ENCODE measurements at places on chromosomes 6 and 20.
A peak's percentile ranks its signal among the peaks of the same experiment; 100 is the strongest.

DNA sequence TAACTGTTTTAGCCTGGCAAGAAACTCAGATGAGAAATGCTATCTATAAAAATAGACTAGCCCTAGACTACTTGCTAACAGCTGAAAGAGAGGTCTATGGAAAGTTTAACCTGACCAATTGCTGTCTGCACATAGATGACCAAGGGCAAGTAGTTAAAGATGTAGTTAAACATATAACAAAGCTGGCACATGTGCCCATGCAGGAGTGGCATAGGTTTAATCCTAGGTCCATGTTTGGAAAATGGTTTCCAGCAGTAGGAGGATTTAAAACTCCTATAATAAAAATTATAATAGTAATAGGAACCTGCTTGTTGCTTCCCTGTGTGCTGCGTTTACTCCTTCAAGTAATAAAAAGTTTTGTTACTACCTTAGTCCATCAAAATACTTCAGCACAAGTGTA, 51.2 kb upstream of the ADGRF4 start:
- no peak for DNase-seq

GRCh38 chr6:166760288-166760687, 133.2 kb upstream of the RPS6KA2 start:
- DNase-seq: peak; percentile 36

DNA sequence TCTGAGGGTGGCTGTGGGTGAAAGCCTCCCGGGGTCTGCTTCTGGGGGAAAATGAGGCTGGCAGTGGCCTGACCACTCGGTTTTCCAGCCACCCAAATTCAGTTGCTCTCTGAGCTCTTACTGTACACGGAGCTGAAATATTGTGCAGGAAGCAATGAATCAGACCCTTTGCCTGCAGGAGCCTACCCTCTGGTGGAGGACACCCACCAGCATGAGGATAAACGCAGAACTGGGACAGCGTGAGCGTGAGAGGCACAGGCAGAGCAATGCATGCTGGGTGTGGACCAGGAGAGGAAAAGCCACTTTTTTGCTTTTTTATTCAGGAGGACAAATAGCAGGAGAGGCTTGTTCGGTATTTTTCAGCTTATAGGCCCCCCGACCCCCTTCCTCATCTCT, 298.0 kb downstream of the QKI start:
- DNase-seq: no peak

- no peak for DNase-seq
These were observed 503.2 kb upstream of the ID4 start for GRCh38 chr6:19333936-19334335.

DNA sequence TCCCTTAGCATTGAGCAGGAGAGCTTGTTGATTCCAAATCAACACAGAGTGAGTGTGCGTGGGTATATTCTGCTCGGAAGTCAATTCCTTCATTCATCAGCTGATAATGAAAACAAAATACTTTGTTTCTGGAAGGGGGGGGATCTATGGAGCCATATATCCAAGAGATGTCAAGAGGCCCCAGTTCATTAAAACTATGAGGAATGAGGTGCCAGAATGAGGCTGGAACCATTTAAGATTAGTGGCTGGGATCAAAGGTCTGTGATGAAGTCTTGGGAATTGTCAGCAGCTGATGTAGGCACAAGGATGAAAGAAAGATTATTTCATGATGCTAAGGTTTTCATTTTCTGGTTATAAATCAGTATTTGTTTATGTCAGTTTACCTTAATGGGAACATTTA, 30.5 kb upstream of the PLEKHG1 start:
- no peak for DNase-seq

- no peak for DNase-seq
These were observed 177.9 kb downstream of the FRK start for GRCh38 chr6:115882771-115883170.

GRCh38 chr6:146301764-146302163, 241.9 kb upstream of the RAB32 start:
- no peak for DNase-seq

DNA sequence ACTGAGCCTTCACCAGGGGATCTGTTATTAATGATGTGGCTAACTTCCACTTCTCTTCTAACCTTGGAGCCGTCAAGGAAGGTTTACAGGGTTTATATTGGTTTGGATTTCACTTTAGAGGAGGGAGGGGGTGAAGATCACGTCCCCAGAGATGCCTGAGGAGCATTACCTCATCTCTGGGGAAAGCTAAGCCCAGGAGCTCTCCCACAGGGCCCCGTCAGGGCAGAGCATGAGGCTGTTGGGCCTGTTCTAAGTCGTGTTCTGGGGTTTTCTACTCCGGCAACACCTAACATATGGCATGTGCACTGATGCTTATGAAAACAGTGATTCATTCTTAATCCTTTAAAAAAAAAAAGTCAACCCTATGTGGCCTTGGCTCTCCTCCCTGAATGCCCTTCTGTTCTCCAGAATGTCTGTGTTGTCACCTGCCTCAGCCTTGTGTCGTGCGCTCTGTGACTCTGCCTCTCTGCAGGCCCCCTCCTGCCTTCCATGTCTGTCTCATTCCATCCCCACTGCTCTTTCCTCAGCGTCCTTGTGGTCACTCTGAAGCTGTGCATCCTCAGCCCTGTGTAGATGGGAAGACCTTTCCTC, 97.4 kb upstream of the JARID2 start:
- no peak for DNase-seq

DNA sequence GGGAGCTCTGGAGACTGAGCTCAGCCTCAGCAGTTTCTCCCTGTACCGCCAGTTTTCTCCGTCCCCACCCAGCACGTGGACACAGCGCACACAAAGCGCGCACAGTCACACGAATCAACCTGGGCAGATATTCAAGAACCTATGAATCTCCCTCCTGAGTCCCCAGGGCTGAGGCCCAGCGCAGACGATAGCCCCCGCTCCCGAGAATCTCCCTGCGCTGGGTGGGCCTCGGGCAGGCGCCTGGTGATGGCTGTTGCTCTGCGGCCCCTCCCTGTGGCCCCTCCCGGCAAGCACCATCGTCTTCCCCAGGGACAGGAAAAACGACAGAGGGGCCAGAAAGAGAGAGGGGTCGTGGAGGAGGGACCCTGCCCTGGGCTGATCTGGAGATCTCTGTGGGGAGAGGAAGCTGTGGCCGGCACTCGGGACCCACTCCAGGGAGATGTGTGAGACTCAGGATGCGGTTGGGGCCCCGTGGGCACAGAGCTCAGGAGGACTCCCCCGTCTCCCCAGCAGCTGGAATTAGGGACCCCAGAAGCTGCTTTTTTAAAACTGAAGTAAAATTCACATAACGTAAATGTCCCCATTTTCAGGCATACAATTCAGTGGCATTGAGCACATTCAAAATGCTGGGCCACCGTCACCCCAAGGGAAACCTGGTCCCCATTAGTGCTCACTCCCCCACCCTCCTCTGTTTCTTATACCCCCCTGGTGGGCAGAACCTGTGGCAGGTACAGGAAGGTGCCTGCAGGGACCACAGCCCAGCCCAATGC, 330.8 kb downstream of the TAF4 start:
- no peak for DNase-seq

GRCh38 chr6:30130887-30131862, 4.8 kb upstream of the TRIM40 start:
- peak; percentile 39 for DNase-seq

DNA sequence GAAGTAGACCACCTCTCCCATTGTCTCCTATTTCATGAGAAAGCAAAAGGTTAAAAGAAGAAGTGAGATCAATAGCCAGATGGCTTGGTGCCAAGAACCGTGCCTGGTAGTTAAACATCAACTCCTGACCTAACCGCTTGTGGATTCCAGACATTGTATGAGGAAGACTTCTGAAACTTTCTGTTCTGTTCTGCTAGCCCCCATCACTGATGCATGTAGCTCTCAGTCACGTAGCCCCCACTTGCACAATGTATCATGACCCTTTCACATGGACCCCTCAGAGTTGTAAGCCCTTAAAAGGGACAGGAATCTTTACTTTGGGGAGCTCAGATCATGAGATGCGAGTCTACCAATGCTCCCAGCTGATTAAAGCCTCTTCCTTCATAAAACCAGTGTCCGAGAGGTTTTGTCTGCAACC, 301.2 kb downstream of the RNGTT start:
- DNase-seq: no peak

- no peak for DNase-seq
These were observed 86.6 kb upstream of the TOX2 start for GRCh38 chr20:43827940-43828562.

DNA sequence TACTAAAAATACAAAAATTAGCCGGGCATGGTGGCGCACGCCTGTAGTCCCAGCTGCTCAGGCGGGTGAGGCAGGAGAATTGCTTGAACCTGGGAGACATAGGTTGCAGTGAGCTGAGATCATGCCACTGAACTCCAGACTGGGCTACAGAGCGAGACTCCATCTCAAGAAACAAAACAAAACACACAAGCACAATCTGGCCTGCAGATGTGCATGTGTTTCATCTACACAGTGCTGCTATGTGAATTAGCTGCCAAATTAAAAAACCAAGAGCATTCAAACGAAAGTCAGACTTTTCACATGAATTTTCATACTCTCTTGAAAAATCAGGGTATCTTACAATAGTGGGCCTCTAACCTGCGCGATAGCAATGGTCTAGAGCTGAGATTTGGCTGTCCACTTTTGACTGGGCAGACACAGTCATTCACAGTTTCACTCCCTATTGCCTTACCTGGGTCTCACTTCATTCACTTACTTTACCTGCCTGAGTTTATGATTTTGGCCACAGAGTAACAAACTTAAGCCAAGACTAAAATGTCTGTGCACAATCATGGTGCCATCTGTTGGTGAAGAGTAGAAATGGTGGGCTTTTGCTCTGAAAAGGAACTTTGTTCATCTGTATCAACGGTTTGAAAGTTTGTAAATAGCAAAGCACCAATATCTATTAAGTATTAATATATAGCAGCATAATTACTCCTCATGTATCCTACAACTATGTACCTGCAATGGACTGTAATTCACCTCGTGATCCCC, 138.5 kb upstream of the UST start:
- DNase-seq: no peak

DNA sequence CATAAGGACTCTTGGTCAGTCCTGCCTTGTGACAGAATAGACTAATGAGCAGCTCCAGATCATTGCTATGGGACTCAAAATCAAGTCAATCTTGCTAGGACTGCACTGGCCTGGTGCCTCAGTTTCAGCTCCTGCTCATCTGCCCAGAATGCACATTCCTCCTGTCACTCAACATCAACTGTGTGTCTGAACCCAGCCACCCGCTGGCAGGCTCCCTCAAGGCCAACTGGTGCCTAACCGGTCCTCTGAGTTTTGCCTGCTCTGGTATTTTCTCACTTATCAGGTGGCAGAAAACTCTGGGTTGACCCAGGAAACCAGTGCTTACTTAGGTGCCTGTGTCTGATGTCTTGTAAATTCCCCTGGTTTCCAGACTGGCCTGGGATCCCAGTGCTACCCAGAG, 297.7 kb downstream of the DHX35 start:
- no peak for DNase-seq

GRCh38 chr6:98905759-98906158, 42.0 kb downstream of the FBXL4 start:
- DNase-seq: no peak

DNA sequence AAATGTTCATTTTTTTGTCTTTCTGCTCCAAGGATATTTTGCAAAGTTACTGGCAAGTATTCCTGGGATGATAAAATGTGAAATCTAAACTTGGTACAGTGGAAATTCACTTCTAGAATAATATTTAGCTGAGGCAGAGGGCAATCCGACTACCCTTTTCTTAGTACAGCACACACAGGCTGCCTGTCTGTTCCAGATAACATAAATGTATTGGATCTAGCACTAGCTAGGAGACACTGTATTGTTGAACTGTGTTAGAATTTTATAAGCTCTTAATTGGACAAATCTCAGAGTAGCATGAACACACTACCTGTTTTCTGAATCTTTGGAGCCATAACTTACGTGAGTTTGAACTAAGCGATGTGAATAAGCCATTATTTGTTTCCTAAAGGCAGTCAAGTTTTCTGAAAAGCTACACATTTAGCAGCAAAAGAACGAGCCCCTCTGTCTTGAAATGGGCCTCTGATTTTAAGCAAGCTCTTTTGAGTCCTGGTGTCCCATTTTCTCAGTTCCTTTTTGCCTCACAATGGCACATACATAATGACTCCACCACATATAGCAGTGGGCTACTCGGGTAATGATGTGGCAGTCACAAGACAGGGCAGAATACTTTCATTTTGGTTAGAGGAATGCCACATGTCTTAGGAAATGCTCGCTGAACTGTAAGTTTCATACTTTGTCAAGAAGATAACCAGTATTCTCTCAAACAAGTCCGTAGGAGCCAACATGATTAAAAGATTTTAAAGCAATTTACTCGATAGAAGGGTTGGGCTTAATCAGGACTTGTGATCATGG, 116.5 kb upstream of the ESR1 start:
- no peak for DNase-seq

GRCh38 chr6:36289281-36289878, 19.5 kb downstream of the PNPLA1 start:
- no peak for DNase-seq

GRCh38 chr6:1438471-1438881, 49.1 kb downstream of the FOXF2 start:
- DNase-seq: no peak

GRCh38 chr20:51757226-51757625, 11.0 kb downstream of the ATP9A start:
- no peak for DNase-seq

DNA sequence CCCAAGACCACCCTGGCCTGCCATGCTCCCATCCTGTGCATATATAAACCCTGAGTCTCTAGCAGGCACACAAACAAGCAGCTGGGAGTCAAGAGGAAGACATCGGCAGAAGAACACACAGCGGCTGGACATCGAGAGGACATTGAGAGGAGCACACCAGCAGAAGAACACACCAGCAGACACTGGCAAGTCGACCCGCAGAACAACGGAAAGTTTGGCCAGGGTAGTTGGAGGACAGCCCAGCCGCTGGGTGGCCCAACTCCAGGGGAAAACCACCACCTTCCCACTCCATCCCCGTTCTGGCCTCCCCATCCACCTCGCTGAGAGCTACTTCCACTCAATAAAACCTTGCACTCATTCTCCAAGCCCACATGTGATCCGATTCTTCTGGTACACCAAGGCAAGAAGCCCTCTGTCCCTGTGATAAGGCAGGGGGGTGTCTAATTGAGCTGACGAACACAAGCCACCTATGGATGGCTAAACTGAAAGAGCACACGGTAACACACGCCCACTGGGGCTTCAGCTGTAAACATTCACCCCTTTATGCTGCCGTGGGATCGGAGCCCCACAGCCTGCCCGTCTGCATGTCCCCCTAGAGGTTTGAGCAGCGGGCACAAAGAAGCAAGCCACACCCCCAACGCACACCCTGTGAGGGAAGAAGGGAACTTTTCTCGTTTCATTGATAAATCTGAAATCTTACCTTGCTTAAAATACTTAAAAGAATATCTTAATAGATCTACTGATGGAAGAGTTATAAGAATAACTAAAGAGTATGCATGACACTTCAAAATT, 13.8 kb downstream of the TMX4 start:
- no peak for DNase-seq

Data from stimulated activated CD8-positive, alpha-beta memory T cell treated with anti-CD3 and anti-CD28 coated beads, Interleukin-4, amount 100 ng/mL, for 24 hours (primary cell).